H9 (cell line): ENCODE measurements at places on chromosomes 5 and 9.

DNA sequence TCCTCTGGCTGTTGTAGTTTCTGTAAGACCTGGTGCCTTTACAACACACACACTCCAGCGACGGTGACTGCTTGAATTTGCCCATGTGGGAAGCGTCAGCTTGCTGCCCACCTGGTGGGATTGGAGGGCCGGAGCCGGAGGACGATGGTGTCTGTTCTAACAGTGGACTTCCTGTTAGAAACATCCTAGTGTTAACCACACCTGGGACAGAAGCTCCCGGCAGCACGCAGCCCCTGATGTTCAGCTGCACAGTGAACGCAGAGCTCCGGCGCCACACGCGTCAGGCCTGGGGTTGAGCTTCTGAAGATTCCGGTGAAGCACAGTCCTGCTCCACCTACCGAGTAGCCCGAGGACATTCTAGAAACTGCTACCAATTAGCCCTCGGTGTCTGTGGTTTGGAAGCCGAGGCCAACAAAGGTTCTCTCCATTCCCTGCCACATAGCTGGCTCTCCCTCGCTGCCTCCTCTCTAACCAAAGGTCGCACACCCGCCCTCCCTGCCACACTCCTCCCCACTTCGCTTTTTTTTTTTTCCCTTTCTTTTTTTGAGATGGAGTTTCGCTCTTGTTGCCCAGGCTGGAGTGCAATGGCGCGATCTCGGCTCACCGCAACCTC is 14.4 kb downstream of the PMPCA start:
- no peak for DNase-seq

DNA sequence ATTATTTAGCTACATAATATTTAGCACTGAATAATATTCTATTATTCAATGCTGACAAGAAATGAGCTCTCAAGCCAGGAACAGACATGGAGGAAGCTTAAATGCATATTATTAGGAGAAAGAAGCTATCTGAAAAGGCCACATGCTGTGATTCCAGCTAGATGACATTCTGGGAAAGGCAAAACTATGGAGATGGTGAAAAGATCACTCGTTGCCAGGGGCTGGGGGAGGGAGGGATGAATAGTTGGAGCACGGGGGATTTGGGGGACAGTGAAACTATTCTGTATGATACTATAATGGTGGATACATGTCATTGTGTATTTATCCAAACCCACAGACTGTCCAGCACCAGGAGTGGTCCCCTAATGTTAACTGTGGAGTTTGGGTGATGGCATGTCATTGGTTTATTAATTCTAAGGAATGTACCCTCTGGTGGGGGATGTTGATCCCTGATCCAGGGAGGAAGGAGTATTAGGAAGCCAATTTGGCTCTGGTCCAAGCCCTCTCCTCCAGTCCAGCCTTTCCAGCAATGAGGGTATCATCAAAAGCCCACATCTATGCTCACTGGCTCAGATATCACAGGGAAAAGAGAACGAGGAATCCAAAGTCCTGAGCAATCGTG is 162.5 kb downstream of the COL23A1 start:
- DNase-seq = no peak

DNA sequence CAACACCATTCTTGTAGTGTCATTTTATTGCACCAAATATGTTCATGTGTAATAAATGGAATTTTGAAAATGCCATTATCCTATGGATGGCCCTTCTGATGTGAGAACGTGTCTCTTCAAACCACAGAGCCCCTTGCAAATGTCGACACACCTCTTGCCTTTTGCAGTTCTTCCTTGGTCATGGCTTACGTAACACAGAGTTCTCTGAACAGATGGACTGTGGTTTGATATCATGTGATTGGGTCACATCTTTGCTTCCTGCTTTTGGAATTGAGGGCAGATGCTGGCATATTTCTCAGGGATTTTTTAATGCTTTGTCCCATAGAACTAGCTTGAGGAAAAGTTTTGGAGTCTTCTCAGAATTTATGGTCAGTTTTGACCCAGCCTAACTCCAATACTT is 4.6 kb downstream of the TGFBR1 start:
- no peak for DNase-seq

DNA sequence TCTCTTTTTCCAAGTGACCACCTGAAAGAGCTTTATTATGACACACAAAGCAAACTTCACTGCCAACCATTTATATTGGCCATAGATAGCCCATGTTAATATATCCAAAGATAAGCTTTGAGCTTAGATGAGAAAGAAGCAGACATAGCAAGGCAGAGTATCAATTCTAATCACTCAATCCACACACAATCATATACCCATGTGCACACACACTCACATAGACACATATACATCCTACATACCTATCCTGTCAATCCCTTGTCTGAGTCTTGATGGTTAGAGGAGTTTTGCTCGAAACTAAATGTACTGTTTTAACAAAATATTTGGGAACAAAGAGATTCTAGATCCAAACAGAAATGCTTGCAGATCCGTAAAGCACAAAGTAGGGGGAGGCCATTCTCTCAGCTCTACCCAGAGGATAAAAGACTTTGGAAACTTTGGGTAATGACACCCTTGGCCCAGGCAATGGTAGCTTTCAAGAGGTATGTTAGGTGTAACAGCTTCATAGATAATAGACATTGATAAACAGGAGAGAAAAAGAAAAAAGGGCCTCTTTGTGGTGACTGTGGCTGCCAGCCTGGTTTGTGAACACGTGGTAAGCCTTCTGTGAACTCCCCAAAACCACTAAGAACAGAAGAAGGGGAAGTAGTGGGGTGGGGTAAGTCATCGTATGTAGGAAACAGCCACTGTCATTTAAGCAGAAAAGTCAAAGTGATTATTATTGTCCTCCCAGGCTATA is 121.6 kb downstream of the TLR4 start:
- no peak for DNase-seq

GRCh38 chr9:35705836-35706430 is 16.2 kb upstream of the TPM2 start:
- no peak for DNase-seq

GRCh38 chr9:126985870-126986498 is 71.4 kb downstream of the RALGPS1 start:
- DNase-seq = no peak

- DNase-seq = no peak
Observed at GRCh38 chr5:155773680-155774079, 553.3 kb upstream of the SGCD start.

DNA sequence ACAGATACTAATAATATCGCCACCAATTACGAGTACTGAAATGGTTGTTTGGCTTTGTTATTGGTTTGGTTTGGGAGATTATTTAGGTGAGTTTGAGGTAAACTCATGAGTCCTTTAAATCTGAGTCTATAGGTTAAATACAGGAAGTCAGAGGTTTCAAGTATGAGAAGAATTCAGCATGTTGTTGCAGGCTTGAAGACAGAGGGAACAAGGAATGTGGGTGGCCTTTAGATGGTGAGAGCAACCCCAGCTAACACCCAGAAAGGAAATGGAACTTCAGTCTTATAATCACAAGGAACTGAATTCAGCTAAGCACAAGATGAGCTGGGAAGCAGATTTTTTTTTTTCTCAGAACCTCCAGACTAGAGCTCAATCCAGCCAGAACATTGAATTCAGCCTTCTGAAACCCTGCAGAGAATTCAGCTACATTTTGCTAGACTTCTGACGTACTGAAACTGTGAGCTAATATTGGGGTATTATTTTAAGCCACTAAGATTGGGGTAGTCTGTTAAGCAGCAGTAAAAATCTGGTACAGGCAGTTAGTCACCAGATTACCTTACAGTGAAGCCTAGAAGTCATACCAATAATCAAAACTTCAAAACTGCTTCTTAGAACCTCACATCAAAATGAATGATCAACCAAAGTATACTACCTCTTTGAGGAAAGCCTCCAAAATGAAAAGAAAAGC is 216.0 kb upstream of the PUM3 start:
- peak; percentile 30 for DNase-seq

- DNase-seq = peak; percentile 86
Observed at GRCh38 chr9:116842658-116843057, 155.6 kb downstream of the TRIM32 start.

- peak; percentile 49 for DNase-seq
Observed at GRCh38 chr9:86202338-86202882, 57.0 kb downstream of the C9orf153 start.

GRCh38 chr5:135119481-135119880 is 85.5 kb upstream of the PITX1 start:
- DNase-seq = no peak

DNA sequence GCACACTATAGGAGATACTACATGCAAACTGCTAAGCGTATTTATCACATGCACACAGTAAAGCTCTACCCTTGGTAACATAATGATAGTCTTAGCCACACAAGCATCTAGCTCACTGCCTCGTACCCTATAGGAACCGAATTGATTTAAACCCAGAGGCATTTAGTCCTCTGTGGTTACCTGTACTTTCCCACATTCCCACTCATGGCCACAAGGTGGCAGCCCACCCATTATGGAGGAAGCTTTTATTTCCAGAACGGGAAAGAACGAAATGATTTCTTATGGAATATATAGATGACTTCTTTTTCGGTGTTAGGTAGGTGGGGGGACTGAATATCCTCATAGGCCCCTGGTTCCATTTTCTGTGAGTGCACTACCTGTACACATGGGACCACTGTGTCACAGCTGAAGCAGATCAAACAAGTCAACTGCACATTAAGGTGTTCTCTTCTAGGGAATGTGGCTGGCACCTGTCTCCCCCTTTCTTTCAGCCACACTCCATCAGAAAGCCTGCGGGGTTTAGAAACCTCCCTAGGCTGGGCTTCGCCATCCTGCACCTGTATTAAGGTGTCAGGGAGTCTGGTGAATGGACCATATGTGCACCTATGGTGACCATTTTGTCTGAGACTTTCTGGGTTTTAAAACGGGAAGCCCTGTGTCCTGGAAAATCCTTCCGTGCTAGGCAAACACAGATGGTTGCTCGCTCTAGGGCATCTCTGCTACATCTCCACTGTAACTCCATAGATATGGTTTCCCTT is 313.2 kb downstream of the SLIT3 start:
- DNase-seq = peak; percentile 61

- no peak for DNase-seq
Observed at GRCh38 chr9:89046832-89047231, 55.6 kb downstream of the S1PR3 start.

DNA sequence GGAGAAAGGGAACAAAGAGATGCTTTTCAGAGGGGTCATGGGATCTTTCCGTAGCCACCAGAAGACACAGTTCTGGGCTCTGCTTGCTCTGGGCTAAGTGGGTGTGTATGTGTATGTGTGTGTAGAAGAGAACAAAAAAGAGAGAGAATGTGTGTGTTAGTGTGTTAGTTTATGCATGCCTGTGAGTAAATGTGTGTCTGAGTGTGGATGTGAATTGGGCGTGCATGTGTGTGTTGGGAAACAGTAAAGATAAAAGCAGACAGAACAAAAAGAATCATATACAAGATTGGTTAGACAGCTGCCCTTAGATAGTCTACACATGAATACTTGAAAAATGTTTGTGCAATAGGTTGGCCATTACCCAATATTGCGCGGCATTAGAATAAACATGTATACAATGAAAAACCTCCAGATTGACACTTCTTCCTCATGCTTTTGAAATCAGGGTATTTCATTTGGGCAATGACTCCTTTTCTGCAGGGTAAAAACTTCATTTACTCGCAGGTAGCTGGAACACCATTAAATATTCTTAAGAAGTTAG is 36.5 kb upstream of the HSPA9 start:
- no peak for DNase-seq

DNA sequence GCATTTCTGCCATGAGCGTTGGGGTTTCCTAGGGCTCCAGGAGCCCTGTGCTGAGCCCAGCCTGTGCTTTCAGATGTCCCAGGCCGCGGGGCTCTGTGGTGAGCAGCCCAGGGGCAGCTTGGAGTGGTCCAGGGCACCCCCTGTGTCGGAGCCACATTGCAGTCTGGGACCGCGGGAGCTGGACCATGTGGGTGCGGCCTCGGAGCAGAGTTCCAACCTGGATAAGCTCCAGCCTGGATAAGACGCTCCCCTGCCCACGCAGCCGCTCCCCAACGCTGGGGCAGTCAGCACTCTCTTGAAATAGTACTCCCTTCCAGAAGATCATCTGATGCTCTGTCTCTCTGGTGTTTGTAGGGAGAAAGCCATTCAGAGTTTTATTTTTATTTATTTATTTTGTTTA is 111.1 kb downstream of the WNK2 start:
- DNase-seq = peak; percentile 29

GRCh38 chr9:114616684-114617520 is 5.8 kb downstream of the TMEM268 start:
- no peak for DNase-seq

DNA sequence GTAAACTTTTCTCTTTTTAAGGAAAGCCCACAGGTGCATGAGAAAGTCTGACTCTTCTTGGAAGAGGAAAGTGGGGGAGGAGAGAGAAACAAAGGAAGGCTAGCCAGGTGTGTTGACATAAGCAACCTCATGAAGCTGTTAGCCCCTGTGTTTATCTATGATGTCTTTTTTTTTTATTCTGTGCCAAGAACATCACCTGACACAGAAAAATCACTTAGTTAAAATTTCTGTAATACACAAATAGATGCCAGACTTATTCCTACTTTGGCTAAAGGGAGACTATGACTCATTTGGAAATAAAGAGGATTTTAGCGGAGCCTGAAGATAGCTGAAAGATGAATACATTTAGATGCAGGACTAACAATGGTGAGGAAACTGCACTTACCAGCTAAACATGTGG is 58.3 kb downstream of the BAAT start:
- no peak for DNase-seq

DNA sequence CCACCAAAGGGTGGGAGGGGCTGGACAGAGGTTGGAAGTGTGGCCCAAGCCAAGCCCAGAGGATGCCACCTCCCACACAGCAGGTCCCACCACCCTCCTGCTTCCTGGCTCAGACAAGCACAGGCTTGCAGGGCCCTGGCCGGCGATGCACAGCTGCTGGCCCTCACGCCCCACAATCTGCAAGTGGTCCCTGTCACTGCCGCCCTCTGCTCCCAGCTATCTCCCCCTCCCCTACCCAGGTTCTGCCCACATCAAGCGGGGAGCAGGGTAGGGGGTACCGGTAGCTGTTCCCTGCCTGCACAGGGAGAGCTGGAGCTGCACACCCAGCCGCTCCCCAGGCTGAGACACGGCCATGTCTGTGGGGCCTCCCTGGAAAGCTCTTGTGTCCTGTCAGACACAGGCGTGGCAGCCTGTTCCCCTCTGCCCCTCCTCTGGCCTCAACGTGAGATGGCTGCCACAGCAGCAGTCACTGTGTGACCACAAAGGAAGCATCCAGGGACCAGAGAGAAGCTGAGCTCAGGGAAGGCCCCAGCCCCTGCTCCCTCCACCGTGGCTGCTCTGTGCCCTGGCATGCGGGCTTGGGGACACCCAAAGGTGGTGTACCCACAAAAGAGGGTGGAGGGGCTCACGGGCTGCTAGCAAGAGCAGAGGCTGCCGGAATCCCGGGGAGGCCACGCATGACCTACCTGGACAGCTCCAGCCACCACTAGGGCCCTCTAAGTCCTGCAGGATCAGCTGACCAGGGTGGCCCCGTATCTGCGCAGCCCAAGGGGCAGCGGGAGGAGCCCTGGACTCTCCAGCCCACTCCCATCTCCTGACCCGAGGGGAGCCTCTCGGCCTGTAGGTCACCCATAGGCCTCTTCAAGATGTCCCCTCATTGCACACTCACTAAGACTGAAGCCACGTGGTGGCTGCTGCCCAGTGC is 10.9 kb upstream of the ZDHHC11 start:
- DNase-seq = no peak
